NCI-H1105 treated with DMSO at 0.1 percent for 48 hours (cell line): ENCODE measurements at places on chromosomes 3 and 15.
A peak's percentile ranks its signal among the peaks of the same experiment; 100 is the strongest.

DNA sequence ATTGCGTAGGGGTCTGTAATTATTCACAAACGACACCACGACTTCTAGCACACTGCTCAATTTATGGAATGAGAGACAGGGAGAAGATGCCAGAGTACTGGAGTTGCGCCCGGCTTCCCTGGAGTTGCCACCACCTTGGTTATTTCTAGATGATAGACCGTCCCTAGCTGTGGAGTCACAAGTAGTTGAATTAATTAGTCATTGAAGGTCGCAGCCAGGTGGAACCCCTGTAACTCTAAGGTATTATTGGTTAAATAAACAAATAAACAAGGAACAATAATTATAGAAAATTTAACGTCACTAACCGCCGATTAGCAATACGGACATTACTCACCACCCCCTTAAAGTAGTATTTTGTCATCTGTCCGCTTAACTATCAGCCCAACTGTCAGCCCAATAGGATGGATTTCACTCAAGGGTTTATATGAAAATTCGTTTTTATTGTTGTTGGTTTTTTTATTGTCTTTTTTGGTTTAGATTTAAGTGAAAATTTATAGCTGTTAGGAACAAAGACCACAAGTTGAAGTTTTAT, 911 bp upstream of the AZI2 start:
- DNase-seq: no peak

DNA sequence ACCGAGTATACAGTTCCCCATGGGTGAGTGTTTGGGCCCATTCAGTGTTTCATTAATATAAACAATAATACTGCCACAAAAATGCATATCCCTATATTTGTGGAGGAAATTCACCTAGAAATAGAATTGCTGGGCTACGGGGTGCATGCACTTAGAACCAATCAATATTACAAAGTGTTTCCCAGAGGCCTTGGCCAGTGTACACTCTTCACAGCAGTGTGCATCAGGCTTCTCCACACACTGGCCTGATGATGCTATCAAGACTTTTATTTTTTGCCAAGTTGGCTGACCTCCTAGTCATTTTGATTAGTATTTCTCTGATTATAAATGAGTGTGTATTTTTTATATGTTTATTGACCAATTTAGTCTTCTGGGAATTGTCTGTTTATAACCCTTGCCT, 323.7 kb downstream of the EPHB1 start:
- DNase-seq: no peak

DNA sequence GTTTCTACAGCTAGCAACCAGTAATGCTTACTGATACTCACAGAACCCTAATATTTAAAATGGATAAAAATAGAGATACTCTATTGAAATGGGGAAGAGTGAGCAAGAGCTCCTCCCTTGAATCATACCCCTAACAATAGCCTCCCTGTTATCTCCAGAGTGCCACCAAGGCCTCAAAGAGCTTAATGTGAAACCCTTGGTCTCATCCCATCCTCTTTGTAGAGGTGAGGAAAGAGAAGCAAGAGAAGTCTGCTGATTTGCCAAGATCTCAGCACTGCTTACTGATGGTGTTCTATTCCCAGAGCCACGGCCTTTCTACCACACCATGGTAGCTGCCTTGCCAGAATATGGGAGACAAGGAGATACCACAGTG, 463.4 kb upstream of the PROK2 start:
- no peak for DNase-seq

- no peak for DNase-seq
Observed at GRCh38 chr15:29225534-29226234, 43.9 kb downstream of the NSMCE3 start.

DNA sequence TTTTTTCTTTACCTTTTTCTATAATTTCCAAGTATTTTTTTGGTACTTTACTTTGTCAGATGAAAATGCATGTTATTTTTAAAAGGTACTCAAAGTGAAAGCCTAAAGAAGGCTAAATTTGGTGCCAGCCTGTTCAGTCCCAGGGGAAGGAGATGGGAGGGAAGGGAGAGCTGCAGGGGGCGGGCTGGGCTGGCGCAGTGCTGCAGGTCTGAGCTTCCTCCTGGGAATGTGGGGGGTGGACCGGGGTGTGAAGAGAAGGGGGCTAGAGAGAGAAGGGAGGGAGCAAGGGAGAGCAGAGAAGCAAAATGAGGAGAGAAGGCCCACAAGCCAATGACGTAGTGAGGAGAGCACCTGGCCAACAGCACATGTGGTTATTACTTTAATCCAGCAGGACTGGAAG, 71.0 kb upstream of the SCN5A start:
- DNase-seq: no peak

GRCh38 chr3:135017003-135017893, 222.2 kb downstream of the EPHB1 start:
- DNase-seq: peak; percentile 89

DNA sequence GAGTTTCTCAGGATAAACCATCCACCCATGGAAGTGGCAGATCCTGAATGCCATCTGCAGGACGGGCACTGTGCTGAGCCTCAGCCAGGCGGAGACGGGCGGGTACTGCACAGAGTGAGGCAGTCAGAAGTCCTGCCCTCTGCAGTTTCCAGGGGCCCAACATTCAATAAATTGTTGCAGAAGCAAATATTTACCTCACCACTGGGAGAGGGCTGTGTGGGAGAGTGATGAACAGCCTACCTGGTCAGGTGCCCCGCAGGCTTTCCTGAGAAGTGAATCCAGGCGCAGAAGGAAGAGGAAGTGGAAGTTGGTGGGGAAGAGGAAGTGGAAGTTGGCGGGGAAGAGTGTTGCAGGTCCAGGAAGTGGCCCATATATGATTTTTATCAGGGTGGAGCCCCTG, 100.8 kb downstream of the SLCO3A1 start:
- DNase-seq: no peak

DNA sequence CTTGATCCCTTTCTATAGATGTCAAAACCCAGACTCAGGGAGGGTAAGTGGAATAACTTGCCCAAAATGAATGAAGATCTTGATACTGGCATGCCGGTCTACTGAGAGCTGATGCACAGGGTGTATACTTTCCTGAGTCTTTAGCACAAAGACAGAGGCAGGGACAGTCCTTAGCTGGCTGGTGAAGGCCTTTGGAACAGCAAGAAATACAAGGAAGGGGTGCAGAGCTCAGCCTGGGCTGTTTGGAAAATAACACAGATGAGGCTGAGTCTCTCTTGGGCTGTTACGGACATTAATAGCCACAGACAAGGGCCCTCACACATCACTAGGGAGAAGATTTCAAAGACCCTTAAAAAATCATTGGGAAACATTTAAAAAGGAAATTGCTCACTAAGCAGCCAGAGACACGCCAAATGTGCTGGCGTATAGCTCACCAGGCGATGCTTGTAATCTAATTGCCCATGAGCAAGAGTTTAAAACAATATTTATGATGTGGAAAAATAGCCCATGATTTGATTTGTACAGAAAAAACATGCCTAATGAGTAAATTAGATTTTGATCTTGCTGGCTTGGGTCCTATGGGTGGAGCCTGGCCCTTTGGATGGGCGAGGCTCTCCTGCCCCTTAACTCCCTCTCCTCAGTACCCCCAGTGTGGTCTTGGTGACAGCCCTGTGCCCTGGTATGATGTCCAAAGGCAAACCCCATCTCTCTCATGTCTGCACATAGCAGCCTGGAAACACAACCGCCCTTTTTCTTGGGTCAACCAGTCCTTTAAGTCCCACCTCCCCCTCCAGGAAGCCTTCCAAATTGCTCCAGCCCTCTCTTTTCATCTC, 81.8 kb upstream of the MRPS22 start:
- no peak for DNase-seq

DNA sequence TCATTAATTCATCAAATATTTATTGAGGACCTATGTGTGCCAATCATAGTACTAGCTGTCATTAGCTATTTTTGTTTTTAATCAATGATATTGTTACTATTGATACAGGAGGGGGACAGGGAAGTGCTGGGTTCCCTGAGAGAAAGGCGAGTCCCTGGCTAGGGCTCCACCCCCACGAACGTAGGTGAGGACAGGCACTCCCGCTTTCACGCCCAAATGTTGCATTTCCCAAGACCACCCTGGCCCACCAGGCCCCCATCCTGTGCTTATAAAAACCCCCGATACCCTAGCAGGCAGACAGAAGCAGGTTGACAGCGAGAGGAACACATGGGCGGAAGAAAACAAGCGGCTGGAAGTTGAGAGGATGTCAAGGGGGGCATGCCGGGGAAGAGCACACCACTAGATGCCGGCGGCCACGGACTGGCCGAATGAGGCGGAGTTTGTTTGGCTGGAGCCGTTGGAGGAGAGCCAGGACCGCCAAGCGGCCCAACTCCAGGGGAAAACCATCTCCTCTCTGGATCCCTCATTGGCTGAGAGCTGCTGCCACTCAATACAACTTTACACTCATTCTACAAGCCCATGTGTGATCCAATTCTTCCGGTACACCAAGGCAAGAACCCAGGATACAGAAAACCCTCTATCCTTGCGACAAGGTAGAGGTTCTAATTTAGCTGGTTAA, 798.7 kb upstream of the SEMA6D start:
- no peak for DNase-seq

DNA sequence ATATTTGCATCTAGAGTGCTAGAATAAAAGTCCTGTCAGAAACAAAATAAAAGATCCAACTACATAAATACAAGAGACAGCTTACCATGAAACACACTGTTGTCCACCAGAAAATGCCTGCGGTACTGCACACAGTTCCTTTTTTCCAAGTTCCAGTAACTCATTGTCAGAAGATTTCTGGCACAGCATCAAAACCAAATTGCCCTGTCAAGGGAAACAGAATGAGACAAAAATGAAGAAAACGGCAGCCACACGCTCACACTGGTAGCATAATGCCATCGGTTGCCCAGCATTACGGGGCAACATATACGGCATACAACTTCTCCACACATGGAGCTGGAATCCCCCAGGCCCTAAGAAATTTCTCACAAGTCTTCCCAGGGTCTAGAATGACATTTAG, 40.8 kb downstream of the PLCH1 start:
- peak; percentile 11 for DNase-seq

DNA sequence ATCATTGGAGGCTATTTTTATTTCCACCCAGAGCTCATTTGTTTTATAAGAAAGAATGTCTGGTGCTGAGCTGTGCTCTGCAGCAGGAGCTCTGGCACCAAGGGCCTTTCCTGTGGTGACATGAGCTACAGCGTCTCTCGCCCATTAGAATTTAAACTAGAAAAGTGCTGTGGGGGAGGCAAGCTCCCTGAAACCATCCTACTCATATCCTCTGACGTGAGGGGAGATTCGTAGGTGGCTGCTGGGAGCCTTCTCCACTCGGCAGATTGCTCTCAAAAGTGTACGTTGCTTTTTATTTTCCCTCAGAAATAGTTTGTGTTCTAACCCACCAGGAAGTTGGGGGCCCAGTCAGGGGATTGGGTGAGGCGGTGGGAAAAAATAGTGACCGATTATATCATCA, 76.3 kb upstream of the ARHGEF3 start:
- DNase-seq: no peak

DNA sequence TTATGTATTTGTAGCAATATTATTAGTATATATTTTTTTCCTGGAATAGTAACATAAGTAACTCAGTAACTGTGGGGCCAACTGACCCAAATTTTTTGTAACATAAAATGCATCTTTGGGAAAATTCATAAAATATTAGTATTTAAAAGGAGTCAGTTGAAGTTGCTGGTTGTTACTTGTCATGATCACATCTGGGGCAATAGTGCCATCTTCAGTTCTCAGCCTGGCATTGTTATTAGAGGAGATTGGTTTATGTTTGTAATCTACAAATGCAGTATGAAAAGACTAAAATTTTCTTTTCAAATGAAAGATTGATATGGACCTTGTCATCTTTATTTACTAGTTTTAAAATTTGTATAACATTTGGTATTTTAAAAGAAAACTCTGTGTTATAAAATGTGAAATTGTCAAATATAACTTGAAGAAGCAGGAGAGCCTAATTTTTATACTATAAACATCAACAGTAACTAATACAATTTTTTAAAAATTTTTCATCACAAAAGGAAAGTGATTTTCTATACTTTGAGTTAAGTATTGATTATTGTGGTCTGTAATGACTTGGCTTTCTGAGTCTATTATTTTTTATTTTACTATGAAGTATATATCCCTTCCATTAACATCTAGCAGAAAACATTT, 38.8 kb upstream of the MLF1 start:
- peak; percentile 82 for DNase-seq

DNA sequence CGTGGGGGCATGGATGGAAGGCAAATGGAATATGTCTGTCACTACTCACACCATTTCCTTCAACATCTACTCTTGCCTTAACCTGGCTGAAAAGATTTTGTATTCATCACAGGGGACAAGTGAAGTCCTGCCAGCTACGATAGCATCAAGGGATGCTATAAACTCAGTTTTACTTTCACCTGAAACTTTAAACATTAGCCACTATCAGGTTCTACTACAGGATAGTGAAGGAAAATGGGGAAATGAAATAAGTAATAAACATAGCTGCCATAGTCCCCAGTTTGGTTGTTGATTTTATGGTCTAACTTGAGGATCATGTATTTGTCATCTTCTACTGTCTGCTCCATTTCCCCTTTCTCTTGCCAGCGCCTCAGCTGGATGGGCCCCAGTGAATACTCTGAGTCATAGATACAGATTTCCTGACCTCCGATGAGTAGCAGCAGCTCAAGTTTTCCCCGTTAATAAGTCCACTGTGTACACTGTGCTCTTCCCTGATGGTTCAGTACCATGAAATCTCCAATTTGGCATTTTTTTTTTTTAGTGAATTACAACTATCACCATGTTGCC, 338.2 kb upstream of the SLCO3A1 start:
- no peak for DNase-seq

GRCh38 chr3:72448858-72449257, 399.4 kb downstream of the SHQ1 start:
- no peak for DNase-seq

DNA sequence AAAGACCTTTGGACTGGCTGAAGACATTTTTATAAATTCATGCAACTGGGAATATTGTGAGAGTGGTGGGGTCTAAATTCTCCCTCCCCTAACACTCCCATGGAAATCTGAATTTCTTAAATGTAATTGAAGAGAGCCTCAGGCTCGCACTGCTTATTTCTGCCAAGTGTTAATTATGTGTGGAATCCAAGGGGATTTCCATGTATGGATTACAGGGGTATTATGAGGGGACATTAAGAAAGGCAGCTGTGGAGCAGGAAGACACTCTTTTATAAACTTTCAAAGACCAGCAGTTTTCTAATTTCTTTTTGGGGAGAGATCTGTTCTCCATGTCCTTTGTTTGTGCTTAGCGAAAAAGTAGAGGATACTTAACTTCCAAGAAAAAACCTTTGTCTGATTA, 152.1 kb upstream of the TBL1XR1 start:
- no peak for DNase-seq

DNA sequence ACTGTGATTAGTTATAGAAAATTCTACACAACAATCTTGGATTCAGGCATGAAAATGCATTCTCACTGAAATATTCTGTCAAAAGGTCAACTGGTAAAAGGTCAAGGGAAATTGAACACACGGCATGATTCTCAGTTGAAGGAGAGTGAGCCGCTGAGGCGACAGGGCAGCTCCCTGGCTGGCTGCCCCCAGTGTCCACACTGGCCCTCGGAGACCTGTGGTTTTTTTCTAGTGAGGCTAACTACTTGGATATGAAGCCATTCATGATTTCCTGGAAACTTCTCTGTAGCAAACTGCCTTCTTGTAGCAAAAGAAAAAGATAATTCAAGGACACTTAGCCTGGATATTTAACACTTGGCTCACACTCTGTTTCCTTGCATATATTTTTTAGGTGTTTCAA, 37.2 kb downstream of the AADACL2 start:
- no peak for DNase-seq

GRCh38 chr3:122233101-122233952, 49.9 kb downstream of the CASR start:
- DNase-seq: no peak

GRCh38 chr15:51191766-51192165, 97.1 kb upstream of the TNFAIP8L3 start:
- no peak for DNase-seq

- peak; percentile 33 for DNase-seq
Observed at GRCh38 chr3:152430223-152431002, 161.7 kb downstream of the MBNL1 start.
